ENCODE measurements at places on chromosomes 7 and 10.

DNA sequence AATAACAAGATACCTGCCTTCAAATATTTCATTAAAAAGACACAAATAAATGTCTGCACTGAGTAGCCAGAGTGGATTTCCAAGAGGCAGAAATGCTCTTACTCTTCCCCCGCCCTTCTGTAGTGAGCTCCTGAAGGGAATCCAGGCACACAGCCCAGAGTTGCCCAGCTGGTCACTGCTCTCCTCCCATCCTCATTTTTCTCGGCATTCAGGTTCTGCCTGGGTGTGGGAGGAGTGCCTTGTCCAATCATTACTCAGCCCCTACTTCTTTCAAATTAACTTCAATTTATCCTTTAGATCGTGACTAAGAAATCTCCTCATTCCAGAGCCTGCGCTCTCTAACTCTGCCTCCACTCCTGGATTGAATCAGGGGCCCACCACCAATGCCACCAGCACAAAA lies 12.2 kb downstream of the CCDC6 start:
- no peak for DNase-seq

DNA sequence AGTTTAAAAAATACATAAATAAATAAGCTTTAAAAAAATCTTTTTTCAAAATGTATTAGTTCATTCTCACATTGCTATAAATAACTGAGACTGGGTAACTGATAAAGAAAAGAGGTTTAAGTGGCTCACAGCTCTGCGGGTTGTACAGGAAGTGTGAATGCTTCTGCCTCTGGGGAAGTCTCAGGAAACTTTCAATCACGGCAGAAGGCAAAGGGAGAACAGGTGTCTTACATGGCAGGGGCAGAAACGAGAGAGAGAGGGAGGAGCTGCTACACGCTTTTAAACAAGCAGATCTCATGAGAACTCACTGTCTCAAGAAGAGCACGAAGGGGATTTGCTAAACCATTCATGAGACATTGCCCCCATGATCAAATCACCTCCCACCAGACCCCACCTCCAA lies 114.6 kb downstream of the DNAJC1 start:
- peak; percentile 38 for DNase-seq

DNA sequence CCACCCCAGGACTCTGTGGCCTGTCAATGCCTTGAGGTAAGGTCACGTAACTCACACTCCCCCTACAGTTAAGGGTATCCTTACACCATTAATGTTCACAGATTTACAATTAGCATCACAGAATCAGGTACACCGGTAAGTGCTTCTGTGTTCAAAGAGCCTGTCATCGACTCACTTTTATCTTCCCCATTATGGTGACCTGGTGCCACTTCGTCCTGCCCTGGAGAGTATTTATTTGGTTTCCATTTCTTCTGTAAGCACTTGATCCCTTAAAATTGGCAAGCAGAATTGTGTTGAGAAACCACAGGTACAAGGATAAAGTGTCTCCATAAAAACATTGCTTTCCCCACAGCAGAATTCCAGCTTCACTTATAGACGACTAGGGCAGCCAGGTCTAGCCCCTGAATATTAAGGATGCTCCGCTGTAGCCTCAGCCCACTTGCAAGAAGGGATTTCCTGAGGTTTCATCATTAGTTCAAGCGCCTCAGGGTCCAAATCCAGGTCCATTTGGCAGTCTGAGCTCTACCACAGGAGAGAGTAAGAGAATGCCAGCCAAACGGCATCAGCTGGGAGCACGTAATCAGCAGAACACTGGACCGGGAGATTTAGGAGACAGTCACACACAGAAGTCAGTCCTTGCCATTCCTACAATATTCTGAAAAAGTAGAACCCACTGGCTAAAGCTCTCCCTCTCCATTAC lies 10.1 kb downstream of the ATXN7L1 start:
- no peak for DNase-seq

DNA sequence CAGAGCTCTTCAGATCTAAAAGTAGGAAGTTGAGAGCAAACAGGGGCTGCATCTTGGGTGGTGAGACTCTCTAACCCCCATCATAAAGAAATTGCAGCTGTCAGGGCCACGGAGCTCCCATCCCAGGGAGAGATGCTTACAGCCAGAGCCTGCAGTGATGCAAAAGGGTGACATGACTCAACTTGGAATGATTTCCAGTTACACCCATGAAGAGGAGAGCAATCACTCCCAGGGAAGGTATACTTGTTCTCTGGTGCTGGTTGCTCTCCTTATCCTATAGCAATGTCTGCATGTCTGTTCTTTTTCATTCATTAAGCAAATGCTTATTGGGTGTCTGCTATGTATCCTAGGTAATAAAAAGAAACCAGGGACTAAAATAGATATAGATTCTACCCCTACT lies 228.0 kb downstream of the RAB11FIP2 start:
- no peak for DNase-seq

- DNase-seq, result no peak
These were observed 43.8 kb downstream of the ETV1 start for GRCh38 chr7:13945670-13946069.

DNA sequence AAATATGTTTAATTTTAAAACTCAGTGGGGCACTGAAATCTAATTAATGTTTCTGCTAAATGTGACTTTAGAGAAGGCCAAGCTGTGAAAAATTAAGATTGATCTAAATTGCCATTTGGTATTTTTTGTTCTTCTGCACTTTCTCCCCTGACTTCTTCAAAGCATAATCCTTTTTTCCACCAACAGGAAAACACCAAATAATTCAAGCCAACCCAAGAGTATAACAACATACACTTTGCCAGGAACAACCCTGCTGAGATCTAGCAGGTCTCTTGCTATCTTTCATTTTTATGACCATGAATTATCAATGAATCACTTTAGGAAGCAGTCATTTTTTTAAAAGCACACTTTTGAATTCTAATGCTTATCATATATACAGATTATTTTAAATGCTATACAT lies 100.1 kb downstream of the USP6NL start:
- no peak for DNase-seq

- DNase-seq, result no peak
These were observed 48.6 kb downstream of the PDSS1 start for GRCh38 chr10:26746061-26746460.

GRCh38 chr10:32386623-32387260 lies 39.8 kb upstream of the EPC1 start:
- no peak for DNase-seq

DNA sequence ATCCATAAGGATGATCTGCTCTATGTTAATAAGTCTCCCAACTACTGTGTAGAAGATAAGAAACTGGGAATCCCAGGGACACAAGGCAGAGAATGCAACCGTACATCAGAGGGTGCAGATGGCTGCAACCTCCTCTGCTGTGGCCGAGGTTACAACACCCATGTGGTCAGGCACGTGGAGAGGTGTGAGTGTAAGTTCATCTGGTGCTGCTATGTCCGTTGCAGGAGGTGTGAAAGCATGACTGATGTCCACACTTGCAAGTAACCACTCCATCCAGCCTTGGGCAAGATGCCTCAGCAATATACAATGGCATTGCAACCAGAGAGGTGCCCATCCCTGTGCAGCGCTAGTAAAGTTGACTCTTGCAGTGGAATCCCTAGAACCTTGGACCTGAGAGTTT lies 10.3 kb downstream of the WNT16 start:
- no peak for DNase-seq

DNA sequence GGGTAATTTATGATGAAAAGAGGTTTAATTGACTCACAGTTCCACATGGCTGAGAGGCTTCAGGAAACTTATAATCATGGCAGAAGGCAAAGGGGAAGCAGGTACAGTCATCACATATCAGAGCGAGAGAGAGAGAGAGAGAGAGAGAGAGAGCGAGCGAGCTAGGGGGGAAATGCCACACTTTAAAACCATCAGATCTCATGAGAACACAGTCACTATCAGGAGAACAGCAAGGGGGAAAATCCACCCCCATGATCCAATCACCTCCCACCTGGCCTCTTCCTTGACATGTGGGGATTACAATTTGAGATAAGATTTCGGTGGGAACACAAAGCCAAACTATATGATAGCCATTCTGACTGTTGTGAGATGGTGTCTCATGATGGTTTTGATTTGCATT lies 576.3 kb downstream of the GFRA1 start:
- DNase-seq, result no peak

GRCh38 chr7:91310830-91311460 lies 46.7 kb downstream of the FZD1 start:
- no peak for DNase-seq

DNA sequence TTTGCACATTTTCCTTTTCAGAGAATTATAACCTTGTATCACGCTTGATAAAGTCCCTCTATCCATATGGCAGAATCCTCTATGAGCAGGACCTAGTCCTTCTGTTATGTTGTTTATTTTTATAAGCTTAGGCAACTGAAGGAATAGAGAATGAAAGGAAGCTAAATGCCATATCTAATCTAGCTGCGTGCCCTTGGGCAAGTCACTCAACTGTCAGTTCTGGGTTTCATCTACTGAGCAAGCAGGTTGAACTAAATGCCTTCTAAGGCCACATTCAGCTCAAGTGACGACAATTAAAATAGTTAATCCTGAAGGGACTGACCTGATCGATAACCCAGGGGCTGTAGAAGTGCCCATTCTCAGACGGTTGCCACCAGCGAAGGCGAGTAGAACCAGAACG lies 93.9 kb upstream of the SLC26A5 start:
- DNase-seq, result no peak

GRCh38 chr7:139602143-139602722 lies 78.7 kb downstream of the CLEC2L start:
- DNase-seq, result peak; percentile 28

DNA sequence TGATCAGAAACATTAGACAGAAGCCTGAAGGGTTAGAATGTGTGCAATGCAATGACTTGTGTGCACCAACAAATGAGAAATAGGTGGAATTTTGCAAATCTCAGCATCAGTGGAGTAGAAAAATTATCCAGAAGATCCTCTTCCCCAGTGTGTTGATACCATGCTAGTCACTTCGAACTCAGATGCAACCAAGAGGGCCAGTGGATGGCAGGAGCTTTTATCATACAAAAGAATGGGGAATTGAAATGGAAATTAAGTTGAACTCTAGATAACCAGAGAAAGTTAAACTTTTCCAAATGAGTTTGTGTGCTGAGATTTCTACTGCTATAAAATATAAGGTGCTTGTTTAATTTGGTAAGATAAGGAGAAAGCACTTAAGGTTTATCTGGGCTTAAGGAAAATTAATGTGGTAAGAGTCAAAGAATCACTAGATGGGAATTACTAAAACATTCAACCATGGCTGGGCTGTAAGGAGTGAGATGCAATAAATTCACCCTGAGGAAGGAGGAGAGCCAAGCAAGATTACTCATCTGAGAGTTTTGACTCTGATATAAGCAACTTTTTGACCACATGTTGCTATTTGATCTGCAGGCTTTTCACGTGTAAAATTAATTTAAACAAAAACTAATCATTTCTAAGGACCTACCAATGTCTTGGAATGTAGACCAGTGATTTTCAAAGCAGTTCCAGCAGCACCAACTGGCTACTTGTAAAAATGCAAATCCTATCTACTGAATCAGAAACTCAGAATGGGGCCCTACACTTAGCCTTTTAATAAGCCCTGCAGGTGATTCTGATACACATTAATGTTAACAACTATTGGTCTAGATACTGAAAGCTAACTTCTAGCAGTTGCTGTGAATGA lies 113.2 kb downstream of the CDC14C start:
- no peak for DNase-seq

GRCh38 chr7:155298288-155298833 lies 683 bp downstream of the INSIG1 start:
- no peak for DNase-seq

- DNase-seq, result no peak
These were observed 12.2 kb downstream of the CPA2 start for GRCh38 chr7:130278860-130279259.

GRCh38 chr10:62691336-62691735 lies 113.2 kb upstream of the ADO start:
- DNase-seq, result no peak

- DNase-seq, result no peak
These were observed 532.3 kb upstream of the GALNT17 start for GRCh38 chr7:70599446-70600190.

DNA sequence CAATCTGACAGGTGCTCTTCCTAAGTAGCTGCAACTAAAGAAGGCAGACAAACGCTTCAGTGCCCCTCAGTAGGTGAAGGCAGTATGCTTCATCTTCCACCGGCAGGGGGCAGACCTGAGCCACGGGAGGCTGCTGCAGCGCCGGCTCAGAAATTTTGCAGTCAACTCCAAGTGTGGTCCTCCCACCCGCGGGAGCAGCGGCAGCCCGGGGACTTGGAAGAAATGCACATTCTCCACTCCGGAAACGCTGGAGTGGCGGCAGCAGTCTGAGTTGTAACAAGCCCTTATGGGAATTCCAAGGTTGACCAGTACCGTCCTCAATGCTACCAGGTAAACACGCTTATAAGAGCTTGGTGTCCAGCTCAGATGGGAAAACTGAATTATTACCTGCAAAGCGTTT lies 3.4 kb downstream of the IGFBP3 start:
- peak; percentile 81 for DNase-seq

- no peak for DNase-seq
These were observed 178.3 kb downstream of the DYNC1I1 start for GRCh38 chr7:95950698-95951097.

DNA sequence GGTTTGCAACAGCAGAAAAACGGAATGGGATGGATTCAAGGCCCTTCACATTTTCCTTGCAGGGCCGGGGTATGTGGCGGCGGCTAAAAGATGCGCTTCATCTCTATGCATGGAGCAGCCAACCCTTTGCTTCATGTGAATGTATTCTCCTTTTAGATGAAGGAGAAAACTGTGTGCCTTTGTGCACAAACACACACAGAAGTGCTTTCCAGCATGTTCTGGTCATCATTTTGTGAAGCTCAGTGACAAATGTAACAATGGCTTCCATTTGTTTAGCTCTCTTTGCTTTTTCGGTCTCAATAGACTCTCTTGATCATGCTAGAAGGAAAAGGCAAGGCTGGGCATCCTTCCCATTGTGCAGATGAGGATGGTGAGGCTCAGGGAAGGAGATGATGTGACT lies 161.7 kb upstream of the MKI67 start:
- no peak for DNase-seq

DNA sequence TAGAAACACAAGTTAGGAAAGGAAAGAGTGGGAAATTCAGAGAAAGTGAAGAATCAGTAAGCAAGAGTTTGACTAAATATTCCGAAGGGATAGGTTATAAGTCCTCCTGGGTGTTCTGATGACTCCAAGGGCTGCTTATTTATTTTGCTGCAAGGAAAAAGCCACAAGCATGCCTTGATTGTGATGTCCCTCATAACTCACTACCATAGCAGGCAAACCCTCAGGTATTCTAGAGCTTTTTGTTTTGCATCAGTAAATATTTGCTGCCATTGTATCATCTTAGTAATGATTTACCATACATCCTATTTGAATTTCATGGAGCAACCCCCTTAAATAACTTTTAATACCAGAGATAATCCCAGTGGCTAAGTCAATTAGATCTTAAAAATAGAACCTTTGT lies 688.1 kb downstream of the SUGCT start:
- no peak for DNase-seq

DNA sequence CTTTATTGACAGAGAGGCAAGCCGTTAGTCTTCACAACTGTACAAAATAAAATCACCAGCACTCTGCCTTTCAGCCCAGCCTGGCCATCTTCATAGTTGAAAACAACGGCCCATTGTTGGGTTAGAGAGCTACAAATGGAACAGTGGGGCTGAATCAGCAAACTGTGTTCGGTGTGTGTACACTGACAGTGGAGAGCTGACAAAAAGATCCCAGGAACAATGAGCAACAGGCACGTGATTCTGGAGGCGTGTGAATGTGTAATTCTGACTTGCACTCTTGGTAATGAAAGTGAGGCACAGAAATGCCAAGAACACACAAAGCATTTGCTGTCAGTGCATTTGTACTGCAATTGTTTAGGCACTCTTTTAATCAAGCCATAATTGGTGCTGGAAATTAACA lies 303.7 kb downstream of the WDR11 start:
- no peak for DNase-seq

GRCh38 chr10:59748834-59749233 lies 4.4 kb downstream of the MRLN start:
- no peak for DNase-seq

All from activated CD8-positive, alpha-beta T cell treated with anti-CD3 and anti-CD28 coated beads, Interleukin-2, amount 10 ng/mL, durations not matched to agents 7 days and 5 days (primary cell).